ENCODE measurements at places on chromosomes 3 and 15. TPM values are rescaled to one million over a fixed set of nuclear protein-coding genes. Genes with fewer than 3 reads are reported as not detected.

RHO gene
- total RNA-seq = not detected

TNFSF10 gene
- total RNA-seq = not detected

GOLGA6L4 gene
- 14.6 TPM for total RNA-seq

ERC2 gene
- 48.3 TPM for total RNA-seq

DISP2 gene
- total RNA-seq = 44.3 TPM

FOXL2 gene
- not detected for total RNA-seq

ATP11B gene
- 36.2 TPM for total RNA-seq

MRPL47 gene
- total RNA-seq = 45.0 TPM

DNA sequence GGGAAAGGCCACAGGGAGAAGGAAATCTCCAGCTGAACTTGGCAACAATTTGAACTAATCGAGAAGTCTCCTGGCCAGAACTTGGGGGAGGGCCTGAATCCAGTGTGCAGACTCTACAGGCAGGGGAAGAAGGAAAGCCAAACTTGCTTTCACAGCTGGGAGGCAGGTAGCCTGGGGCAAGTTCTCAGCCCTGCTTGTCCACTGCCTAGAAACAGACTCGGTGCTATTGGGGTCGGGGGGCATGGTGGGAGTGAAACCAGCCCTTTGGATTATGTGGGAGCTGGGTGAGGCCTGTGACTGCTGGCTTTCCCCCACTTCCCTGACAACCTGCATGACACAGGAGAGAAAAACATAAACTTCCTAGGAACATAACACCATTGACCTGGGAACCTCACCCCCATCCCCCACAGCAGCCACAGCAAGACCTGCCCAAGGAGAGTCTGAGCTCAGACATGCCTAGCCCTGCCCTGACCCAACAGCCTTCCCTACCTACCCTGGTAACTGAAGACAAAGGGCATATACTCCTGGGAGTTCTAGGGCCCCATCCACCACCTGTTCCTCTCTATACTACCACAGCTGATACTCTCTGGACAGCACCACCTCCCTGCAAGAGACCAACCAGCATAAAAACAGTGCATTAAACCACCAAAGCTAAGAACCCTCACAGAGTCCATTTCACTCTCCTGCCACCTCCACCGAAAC is 103.7 kb upstream of the MNS1 start:
- peaks cover 3% of the 10 kb centered on the region for H3K4me1 ChIP-seq
- H3K36me3 ChIP-seq = peaks cover 13% of the 10 kb centered on the region

DNA sequence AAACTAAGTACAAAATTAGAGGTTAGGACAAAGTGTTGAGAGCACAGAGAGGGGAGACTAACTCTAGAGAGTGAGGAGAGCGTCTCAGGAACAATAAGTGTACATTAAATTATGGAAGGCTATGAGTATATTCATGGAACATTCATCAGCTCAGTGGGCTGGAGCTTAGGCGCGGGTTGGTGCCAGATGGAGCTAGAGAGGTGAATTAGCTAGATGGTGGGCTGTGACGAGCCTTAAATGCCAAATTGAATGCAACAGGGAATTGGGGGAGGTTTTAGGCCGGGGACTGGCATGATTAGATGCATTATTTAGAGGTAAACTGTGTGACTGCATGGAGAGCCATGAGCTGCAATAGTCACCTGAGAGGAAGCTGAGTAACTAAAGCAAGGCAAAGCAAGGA is 97.1 kb downstream of the TMEM108 start:
- H3K4me1 ChIP-seq = peaks cover 25% of the 10 kb centered on the region
- no peaks in the 10 kb centered on the region for H3K27me3 ChIP-seq
- peak overlapping the region; percentile 83 for H3K27ac ChIP-seq

DNA sequence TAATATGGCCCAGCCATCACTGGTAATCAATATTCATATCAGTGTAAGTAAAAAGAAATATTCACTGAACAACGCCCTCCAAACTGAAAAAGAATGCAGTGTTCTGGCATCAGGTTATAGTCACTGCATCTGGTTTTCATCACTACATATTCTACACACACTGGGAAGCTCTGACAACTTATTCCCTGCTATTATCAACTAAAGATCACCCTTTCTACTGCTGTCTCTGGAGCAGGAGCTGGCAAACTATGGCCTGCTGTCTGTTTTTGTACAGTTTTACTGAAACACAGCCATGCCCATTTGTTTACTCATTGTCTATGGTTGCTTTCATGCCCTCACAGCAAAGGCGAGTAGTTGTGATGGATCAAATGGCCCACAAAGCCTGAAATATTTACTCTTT is 35.3 kb downstream of the TUBGCP4 start:
- H3K36me3 ChIP-seq = no peaks in the 10 kb centered on the region
- DNase-seq = no peak
- H3K27me3 ChIP-seq = no peaks in the 10 kb centered on the region
- no peak overlapping the region for H3K27ac ChIP-seq

DNA sequence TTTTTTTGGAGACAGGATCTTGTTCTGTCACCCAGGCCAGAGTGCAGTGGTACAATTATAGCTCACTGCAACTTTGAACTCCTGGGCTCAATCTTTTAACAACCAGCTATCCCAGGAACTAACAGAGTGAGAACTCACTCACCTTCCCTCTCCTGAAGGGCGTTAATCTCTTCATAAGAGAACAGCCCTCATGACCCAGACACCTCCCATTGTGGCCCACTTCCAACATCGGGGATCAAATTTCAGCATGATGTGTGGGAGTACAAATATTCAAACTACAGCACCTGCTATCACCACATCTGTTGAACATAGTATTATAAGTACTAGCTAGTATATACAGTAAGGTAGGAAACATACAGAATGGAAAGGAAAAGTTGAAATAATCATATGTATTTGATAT is 132.5 kb downstream of the DOCK3 start:
- H3K4me3 ChIP-seq = no peak overlapping the region
- peaks cover 2% of the 10 kb centered on the region for H3K27me3 ChIP-seq
- no peaks in the 10 kb centered on the region for H3K4me1 ChIP-seq
- peaks cover 14% of the 10 kb centered on the region for H3K36me3 ChIP-seq

DNA sequence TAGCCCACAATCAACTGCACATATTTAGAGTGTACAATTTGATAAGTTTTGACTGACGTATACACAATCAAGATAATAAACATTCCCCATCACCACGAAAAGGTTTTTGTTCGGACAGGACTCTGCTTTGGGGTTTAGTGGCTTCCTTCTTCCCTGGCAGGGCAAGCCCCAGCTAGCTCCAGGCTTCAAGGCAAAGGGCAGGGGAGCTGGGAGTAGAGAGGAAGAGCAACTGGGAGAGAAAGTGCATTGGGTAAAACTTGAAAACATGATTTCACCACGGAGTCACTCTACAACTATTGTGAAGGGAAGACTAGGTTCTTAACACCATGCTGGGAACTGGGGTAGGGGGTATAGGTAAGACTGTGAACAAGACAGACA is 185.1 kb upstream of the UBE2E1 start:
- DNase-seq = no peak
- H3K27ac ChIP-seq = no peak overlapping the region
- H3K36me3 ChIP-seq = peaks cover 6% of the 10 kb centered on the region
- peaks cover 2% of the 10 kb centered on the region for H3K27me3 ChIP-seq

GRCh38 chr3:26668171-26668570 is 45.6 kb downstream of the LRRC3B start:
- no peak overlapping the region for H3K4me3 ChIP-seq
- no peak overlapping the region for H3K27ac ChIP-seq

DNA sequence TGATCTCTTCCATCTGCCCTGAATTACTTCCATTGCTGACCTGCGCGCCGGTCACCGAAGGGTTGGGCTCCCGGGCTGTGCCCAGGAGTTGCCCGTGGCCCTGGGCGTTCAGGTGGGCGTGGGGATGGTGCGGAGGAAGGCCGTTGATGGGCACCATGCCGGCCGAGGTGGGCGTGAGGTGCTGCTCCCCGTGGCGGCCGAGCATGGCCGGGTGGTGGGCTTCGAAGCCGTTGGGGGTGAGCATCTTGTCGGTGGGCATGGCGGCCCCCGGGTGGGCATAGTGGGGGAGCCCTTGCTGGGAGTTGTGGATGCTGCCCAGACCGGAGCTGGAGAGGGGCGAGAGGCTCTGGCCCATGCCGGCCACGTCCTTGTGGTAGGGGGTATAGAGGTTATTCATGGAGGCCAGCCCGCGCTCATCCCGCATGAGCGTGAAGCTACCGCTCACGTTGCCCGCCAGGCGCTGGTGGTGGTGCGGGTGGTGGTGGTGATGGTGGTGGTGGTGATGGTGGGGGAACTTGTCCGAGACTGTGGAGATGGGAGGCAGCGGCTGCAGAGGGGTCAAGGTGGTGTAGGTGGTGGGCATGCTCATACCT is 1.0 kb downstream of the ONECUT1 start:
- H3K27me3 ChIP-seq = peaks cover 23% of the 10 kb centered on the region
- no peaks in the 10 kb centered on the region for H3K36me3 ChIP-seq
- DNase-seq = no peak
- peak overlapping the region; percentile 94 for H3K27ac ChIP-seq

GRCh38 chr3:20808864-20809263 is 622.9 kb upstream of the SGO1 start:
- DNase-seq = no peak
- H3K27me3 ChIP-seq = peaks cover 2% of the 10 kb centered on the region
- no peaks in the 10 kb centered on the region for H3K4me1 ChIP-seq
- no peaks in the 10 kb centered on the region for H3K36me3 ChIP-seq

- H3K27ac ChIP-seq = no peak overlapping the region
- no peak for DNase-seq
- H3K27me3 ChIP-seq = no peaks in the 10 kb centered on the region
- H3K36me3 ChIP-seq = no peaks in the 10 kb centered on the region
Measured at GRCh38 chr3:71397726-71398125, 185.8 kb downstream of the FOXP1 start.

GRCh38 chr15:84880822-84881519 is 3.5 kb upstream of the SLC28A1 start:
- peaks cover 9% of the 10 kb centered on the region for H3K27me3 ChIP-seq
- no peak overlapping the region for H3K27ac ChIP-seq
- H3K4me3 ChIP-seq = no peak overlapping the region
- H3K4me1 ChIP-seq = peaks cover 9% of the 10 kb centered on the region

DNA sequence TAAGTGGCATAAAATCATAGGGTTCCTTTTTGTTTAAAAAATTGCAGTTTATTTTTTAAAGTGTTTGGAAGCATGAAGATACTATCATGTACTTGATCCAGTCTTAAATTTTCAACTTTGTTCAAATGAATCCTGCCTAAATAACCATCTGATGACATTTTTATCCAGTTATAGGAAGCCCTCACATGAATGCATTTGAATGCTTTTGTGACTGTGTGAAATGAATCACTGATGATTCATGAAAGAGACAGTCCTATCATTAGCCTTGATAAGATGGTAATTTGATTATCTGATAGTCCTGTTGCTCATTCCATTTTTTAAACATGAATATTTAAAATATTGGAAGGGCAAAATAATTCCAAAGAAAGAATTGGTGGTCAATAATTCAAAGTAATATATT is 401.9 kb upstream of the ROBO2 start:
- no peaks in the 10 kb centered on the region for H3K4me1 ChIP-seq
- DNase-seq = no peak
- H3K4me3 ChIP-seq = no peak overlapping the region
- H3K27ac ChIP-seq = no peak overlapping the region

DNA sequence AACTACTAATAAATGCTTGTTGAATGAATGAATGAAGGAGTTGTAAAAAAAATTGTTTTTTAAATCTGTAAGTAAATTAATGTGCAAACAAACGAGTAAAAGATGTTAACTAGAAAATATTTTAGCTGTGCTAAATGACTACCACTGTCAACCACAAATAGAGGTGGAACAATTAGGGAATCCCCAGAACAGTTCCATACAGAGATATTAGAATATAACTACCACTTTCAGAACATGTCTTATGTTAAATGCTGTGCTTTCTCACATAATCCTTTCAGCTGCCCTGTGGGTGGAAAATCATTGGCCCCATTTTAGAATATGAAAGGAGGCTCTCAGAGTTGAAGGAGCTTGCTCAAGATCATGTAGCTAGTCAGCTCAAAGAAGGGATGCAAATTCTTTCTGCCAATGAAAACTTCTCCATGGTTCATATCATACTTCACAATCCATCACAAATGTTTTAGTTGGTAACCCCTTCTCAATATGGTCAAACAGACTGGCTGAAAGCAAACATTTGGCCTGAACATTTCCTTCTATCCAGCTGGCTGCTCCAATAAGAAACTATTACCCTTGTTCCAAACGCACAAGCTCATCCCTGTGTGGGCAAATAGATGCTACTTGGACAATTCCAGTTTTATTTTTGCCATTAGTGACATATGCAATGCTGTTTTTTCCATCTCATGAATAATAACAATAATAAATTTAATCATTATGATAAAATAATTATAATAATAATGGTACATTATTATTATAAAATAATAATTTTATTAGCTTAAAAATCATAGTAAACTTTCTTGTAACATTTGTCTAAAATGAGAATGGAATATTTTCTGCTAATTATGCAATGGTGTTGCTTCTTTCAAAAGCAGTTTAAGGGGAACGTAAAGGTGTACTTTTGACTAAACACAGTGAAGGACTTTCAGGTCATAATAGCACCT is 290.4 kb upstream of the STT3B start:
- no peak for DNase-seq
- no peak overlapping the region for H3K4me3 ChIP-seq
- no peaks in the 10 kb centered on the region for H3K36me3 ChIP-seq
- H3K4me1 ChIP-seq = no peaks in the 10 kb centered on the region

DNA sequence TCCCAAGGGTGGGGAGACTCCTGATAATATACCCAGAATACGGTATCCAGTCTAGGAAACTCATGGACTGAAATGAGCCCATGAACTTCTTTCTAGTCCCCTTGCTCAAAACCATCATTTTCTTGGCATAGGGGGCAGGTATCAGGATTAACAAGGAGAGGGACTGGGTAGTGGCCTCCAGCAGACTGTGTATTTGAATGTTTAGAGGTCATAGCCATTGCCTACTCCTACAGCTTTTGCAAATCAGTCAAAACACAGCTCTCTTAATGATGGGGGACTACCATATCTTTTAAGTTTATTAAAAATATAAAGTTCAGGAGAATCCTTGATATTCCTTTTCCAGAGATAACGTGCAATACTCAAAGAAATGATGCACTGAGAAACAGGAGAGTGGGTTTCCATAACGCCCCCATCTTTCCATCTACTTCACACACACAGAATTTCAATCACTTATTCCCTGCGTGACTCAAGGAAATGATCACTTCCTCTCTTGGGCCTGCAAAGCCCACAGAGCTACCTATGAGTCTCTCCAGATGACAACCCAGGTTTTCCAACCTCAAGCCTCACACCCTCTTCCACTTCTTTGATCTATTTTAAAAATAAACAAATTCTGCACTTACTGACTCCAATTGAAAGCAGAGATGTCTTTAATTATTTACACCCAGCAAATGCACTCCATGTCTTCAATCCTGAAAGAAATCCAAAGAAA is 584.0 kb upstream of the LMCD1 start:
- DNase-seq = no peak
- no peaks in the 10 kb centered on the region for H3K36me3 ChIP-seq
- no peak overlapping the region for H3K27ac ChIP-seq
- H3K27me3 ChIP-seq = no peaks in the 10 kb centered on the region

DNA sequence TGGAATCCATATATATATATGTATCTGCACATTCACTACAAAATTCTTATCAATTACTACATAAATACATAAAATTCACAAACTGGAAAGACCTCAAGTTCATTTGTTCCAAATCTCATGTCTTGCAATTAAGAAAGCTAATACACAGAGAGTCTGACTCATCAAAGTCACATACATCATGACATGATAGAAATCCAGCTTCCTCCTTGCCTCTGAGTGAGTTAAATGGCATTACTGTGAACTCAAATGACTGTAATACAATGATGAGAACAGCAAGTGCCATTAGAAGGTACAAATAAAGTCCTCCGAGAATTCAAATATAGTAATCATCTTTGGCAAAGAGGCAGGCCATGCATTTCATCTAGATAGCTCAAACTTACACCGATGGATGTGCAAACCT is 55.1 kb upstream of the AGTR1 start:
- no peak for DNase-seq
- no peaks in the 10 kb centered on the region for H3K36me3 ChIP-seq
- H3K27ac ChIP-seq = no peak overlapping the region
- no peaks in the 10 kb centered on the region for H3K4me1 ChIP-seq
- H3K27me3 ChIP-seq = no peaks in the 10 kb centered on the region

All from glutamatergic neuron (in vitro differentiated cells).